ENCODE measurements at places on chromosomes 6 and 20. TPM values are rescaled to one million over a fixed set of nuclear protein-coding genes. Genes with fewer than 3 reads are reported as not detected.

Gene TULP4
- total RNA-seq: 114 TPM

GRCh38 chr6:52546192-52546591 is 30.7 kb downstream of the TRAM2 start:
- DNase-seq: no peak

GRCh38 chr6:134357022-134357487 is 39.1 kb upstream of the SGK1 start:
- DNase-seq: no peak

GRCh38 chr20:32231847-32232246 is 24.2 kb downstream of the POFUT1 start:
- no peak for DNase-seq

GRCh38 chr6:112396221-112396620 is 49.1 kb downstream of the RFPL4B start:
- DNase-seq: no peak

DNA sequence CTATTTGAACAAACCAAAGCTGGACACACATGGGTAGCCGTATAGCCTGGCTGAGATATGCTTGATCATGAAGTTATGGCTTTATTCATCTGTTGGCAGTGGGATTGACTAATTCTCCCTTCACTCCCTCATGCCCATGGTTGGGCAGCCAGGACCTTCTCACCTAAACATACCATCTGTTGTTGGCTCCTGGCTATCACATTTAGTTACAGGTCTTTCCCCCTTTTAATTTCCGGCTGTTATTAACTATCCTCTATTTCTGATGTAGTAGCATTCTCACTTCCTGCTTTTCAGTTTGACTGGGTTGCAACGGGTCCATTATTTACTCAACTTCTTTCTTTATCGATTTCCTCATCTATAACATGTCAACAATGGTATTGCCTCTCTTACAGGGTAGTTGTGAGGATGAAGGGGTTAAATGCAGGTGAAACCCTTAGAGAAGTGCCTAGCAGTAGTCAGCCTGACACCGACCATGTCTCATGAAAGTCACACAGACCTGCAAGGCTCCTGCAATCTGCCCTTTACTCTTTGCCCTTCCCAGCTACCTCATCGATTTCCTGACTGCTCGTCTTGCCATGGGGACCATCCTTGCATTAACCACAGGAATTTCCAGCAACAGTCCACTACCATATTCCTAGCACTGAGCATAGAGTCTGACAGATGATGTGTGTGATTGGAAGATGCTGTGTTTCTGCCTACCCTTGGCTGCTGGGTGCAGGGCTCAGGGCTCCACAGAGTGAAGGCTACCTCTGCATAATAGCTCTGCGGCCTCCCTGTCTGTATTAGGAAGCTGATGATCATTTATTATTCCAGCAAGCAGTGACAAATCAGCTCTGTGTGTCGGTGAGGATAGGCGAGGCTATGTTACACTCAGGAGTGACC is 42.2 kb downstream of the PPP1R14C start:
- DNase-seq: no peak

DNA sequence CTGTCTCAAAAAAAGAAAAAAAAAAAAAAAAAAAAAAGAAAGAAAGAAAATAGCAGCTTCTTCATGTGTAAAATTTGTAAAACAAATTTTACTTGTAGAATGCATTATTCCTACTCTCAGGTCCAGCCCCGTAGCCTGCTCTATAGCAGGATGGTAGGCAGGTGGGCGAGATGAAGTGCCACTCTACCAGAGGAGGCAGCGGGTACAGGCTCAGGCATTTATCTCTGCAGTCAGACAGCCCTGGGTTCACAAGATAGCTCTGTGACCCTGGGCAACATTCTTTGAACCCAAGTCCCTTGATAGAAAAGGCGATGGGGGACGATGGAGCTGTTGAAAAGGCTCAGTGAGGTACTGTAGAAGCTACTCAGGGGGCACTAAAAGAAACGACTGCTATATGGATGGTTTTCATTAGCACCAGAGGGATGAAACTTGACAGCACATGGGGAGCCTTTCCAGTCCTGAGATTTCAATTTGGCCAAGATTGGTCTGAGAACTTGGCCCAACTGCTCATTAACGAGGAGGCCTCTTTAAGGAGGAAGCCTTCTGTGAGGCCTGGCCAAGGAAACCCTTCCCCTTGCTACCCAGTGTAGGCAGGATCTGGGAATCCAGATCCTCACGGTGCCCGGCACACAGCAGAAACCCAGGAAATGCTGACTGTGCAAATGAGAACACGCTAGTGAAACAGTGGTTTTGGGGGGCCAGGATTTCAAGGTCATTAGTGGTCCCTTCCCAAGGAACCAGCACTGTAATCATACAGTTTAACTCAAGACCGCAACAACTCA is 63.1 kb downstream of the MYH7B start:
- no peak for DNase-seq
